ENCODE measurements at places on chromosomes 3 and 15.

- DNase-seq, result no peak
These were observed 241.9 kb upstream of the PEX5L start for GRCh38 chr3:180278583-180279188.

DNA sequence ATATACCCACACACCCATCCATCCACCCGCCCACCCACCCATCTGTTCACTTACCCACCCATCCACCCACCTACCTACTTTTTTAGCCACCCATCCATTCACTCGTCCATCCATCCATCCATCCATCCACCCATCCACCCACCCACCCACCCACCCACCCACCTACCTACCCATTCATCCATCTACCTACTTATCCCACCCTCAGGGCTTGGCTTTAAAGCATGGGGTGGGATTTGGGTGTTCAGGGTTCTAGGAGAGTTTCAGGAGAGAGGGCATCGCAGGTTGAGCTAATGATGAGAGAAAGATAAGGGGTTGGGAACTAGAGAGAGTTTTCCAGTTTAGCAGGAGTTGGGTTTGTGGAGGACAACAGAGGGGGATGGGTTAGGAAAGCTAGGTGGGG lies 9.7 kb downstream of the FBLN2 start:
- DNase-seq, result no peak

DNA sequence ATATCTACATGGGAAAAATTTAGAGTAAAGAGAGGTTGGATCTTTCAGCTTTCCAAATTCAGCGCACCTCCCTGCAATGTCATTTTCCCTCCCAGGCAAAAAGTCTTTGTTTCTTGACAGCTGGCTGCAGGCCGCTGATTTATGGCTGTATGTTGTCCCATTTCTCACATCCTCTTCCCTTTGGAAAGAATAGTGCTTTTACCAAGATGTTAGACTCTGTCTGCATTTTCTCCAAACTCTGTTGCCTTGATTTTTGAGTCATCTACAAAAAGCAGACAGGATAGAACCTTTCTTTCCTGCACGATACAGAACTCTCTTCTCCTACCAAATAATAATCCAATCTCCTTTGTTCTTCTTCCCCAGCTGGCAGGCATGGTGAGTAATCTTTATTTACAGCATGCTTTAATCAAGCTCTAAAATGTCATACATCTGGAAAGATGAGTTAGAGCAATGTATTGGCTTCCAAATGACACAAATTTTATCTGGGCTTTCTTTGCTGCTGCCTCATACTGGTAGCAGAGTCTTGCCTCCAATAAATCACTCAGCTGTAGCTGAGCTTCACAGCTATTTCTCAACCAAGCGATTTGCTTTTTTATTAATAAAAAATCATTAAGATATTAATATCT lies 101.9 kb downstream of the PIK3R4 start:
- DNase-seq, result no peak

- no peak for DNase-seq
These were observed 515.2 kb upstream of the CCDC54 start for GRCh38 chr3:106862067-106862466.

GRCh38 chr3:185613016-185613415 lies 26.9 kb downstream of the SENP2 start:
- DNase-seq, result no peak

GRCh38 chr3:142319094-142319493 lies 93.7 kb upstream of the GK5 start:
- no peak for DNase-seq

DNA sequence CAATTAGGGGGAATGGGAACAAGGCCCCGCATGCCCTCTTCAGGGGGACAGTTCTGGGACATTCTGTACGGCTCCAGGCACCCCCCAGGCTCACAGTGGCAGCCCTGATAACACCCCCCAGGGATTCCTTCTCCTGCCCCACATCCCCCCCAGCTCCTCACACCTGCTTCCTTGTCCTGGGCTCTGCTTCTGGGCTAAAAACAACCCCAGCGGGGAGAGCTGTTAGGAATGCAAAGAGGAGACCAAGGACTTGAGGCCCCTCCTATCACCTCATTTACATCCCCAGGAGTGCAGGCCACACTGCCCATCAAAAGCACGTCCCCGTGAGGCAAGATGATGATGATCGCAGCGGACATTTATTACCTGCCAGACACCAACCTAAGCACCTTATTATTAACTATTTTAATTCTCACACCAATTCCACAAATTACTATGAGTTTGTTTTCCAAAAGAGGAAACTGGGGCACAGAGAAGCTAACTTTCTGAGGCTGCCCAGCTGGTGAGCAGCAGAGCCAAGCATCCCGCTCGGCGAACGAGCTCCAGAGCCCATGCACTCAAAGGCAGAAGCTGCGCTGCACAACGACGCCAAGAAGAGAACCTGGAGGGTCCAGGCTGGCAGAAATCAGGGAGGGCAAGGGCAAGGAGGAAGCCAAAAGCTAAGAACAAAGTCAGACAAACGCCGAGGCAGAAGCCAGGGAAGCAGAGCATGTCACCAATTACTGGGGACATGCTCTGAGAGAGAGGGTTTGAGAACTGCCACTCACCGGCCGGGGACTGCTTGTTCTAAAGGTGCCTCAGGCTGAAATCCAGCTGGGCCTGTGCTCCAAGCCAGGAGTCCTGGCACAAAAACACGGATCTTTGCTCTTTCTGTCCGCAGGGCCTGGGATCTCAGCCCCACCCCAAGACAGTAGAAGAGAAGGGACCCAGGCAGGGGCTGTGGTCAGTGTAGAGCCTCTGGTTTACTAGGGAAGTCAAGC lies 76.2 kb upstream of the NSMCE3 start:
- DNase-seq, result no peak

DNA sequence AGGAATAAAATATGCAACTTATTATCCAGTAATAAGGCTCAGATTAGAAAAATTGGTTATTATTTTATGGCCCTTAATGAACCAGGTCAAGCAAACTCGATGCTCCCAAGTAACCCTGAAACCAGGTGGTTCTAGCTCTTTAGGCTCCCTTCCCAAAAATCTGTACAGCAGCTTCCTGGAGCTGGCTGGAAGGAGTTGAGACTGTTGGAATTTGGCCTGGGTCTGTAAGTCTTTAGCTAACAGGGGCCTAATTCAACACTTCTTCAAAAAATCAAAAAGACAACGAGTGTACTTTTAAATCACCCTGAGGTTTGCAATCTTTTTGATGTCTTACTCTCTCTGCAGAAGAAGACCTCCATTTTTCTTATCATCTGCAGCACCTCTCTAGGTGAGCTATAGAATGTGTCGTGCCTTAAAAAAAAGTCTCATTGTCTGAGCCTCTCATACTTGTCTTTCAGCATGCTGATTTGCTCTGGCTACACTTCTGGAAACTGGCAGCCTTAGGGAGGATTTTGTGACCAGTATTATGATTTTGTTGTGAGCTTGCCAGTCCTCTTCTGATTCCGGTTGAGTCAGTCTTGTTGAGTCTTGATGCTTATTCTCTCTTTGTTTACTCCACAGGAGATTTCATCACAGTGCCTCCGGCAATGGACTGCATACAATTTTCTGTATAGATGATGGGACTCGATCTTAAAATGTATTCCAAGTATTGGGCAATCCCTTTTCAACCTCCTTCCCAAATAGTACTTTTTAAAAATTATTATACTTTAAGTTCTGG lies 235.0 kb upstream of the KBTBD8 start:
- DNase-seq, result no peak
